Osteocyte (in vitro differentiated cells): ENCODE measurements at places on chromosomes 12 and 14. TPM values are rescaled to one million over a fixed set of nuclear protein-coding genes. Genes with fewer than 3 reads are reported as not detected.
A peak's percentile ranks its signal among the peaks of the same experiment; 100 is the strongest.

GRCh38 chr12:109440851-109441490 lies 36.1 kb downstream of the KCTD10 start:
- H3K4me1 ChIP-seq, result no peaks in the 10 kb centered on the region
- H3K36me3 ChIP-seq, result peaks cover 17% of the 10 kb centered on the region
- H3K4me3 ChIP-seq, result no peak overlapping the region
- H3K27ac ChIP-seq, result no peak overlapping the region
- no peak for DNase-seq

DNA sequence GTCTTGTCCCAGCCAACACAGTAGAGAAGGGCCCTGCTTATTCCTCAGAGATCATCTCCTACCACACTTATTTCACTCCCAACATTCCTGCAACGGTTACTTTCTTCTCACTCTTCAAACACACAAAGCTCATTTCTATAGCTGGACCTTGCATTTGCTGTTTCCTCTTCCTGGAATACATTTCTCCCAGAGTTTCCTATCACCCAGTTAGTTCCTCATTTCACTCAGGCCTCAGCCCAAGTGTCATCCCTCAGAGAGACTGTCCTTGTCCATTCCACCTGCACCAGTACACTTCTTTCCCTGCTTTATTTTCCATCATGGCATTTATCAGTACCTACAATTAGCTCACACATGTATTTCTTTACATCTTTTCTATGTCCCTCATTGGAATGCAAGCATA lies 14.7 kb upstream of the STK38L start:
- no peak overlapping the region for H3K27ac ChIP-seq
- peaks cover 18% of the 10 kb centered on the region for H3K4me1 ChIP-seq
- H3K4me3 ChIP-seq, result no peak overlapping the region
- H3K27me3 ChIP-seq, result no peaks in the 10 kb centered on the region
- DNase-seq, result no peak

DNA sequence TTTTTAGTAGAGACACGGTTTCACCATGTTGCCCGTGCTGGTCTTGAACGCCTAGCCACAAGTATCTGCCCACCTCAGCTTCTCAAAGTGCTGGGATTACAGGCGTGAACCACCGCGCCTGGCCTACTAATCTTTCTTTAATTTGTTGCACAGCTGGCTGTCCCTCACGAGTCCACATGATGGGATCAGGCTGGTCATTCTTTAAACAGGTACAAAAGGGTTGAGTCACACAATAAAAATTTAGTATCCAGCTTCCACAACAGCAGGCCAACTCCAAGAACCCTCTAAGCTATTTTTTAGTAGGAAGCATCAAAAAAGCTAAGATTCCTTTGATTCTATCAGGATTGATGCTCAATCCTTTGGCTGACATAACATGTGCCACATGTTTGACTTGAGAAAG lies 17.8 kb downstream of the SINHCAF start:
- DNase-seq, result no peak
- peaks cover 20% of the 10 kb centered on the region for H3K36me3 ChIP-seq
- H3K27ac ChIP-seq, result no peak overlapping the region
- no peak overlapping the region for H3K4me3 ChIP-seq

Gene OASL
- total RNA-seq, result 0.21 and 0.24 TPM in 2 replicates

Gene CNTN1
- total RNA-seq, result 1.6 and 1.8 TPM in 2 replicates

GRCh38 chr12:15505616-15506015 lies 183.3 kb downstream of the PTPRO start:
- no peaks in the 10 kb centered on the region for H3K36me3 ChIP-seq
- H3K27me3 ChIP-seq, result peaks cover 45% of the 10 kb centered on the region
- H3K4me3 ChIP-seq, result no peak overlapping the region
- DNase-seq, result no peak
- no peak overlapping the region for H3K27ac ChIP-seq

- peaks cover 10% of the 10 kb centered on the region for H3K4me1 ChIP-seq
- H3K36me3 ChIP-seq, result no peaks in the 10 kb centered on the region
- no peak overlapping the region for H3K27ac ChIP-seq
- no peak for DNase-seq
- no peak overlapping the region for H3K4me3 ChIP-seq
Observed at GRCh38 chr14:92963301-92964123, 40.6 kb downstream of the CHGA start.

- H3K27me3 ChIP-seq, result no peaks in the 10 kb centered on the region
- peaks cover 5% of the 10 kb centered on the region for H3K4me1 ChIP-seq
- H3K27ac ChIP-seq, result no peak overlapping the region
- H3K4me3 ChIP-seq, result no peak overlapping the region
- H3K36me3 ChIP-seq, result peaks cover 23% of the 10 kb centered on the region
Observed at GRCh38 chr14:92677087-92677668, 71.2 kb downstream of the LGMN start.

- H3K4me1 ChIP-seq, result no peaks in the 10 kb centered on the region
- DNase-seq, result no peak
- H3K4me3 ChIP-seq, result no peak overlapping the region
- no peak overlapping the region for H3K27ac ChIP-seq
Observed at GRCh38 chr12:103441437-103442181, 54.2 kb downstream of the C12orf42 start.

DNA sequence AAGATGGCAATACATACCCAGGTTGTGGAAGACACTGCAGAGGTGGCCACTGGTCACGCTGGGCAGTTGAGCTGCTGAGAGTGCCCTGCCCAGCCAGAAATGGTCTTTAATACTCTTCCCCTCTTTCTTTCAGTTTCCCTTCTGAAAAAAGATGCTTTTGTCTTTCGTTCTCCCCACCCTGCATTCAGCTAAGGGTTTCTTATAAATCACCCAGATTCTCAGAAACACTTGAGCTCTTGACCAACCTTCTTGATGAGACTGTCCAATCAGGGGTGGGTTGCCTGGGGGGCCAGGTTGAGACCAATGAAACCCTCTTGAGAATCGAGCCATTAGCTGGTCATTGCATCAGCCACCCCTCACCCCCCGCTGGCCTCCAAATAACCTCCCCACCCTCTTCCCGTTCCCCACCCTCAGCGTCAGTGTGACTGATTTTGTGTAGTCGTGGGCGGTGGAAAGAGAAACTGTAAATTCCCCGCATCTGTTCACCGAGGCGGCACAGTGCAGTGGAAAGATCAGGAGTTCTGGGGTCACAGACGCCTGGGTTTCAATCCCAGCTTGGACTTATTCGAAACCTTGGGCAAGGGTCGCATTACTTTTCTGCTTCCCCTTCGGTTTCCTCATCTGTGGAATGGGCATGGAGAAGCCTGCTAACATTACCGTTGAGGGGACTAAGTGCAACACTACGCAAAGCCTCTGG lies 52.3 kb downstream of the SLC25A47 start:
- peak; percentile 96 for DNase-seq
- H3K27ac ChIP-seq, result peak overlapping the region; percentile 99
- peak overlapping the region; percentile 93 for H3K4me3 ChIP-seq

DNA sequence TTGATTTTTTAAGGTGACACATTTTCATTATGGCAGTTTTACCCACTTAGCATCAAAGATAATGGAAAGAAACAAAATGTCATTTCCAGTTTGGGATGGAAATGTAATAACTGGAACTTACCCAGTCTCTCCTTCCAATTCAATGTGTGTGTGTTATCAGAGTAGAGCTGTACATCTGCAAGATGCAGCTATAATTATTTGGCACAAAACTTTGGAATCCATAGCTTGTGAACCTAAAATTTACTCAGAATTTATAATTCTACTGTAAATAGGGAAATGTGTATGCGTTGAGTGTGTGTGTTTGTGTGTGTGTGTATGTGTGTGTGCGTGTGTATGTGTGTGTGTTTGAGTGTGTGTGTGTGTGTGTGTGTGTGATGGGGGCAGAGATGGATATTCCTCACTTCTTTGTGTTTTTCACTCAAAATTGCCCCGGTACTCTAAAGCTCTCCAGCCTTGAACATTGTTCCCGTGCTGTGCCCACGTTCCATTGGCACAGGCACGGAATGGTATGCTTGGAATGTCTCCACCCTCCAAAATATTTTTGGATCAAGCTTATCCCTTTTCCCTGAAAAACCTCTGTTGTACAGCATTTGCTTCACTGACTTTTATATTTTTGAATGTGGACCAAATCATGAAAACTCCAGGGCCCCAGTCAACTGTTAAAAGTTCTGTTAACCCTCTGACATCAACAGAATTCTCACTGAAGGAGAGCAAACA lies 150.2 kb upstream of the BMP4 start:
- H3K36me3 ChIP-seq, result no peaks in the 10 kb centered on the region
- H3K27me3 ChIP-seq, result no peaks in the 10 kb centered on the region
- H3K27ac ChIP-seq, result peak overlapping the region; percentile 68
- H3K4me3 ChIP-seq, result no peak overlapping the region
- no peak for DNase-seq

- H3K4me3 ChIP-seq, result no peak overlapping the region
- no peak for DNase-seq
- H3K4me1 ChIP-seq, result peaks cover 7% of the 10 kb centered on the region
- H3K36me3 ChIP-seq, result no peaks in the 10 kb centered on the region
Observed at GRCh38 chr12:25102402-25102801, 92.6 kb downstream of the DNAI7 start.

Gene SDR39U1
- 53.9 and 54.6 TPM in 2 replicates for total RNA-seq

- H3K27ac ChIP-seq, result peak overlapping the region; percentile 95
- H3K4me3 ChIP-seq, result peak overlapping the region; percentile 86
- H3K36me3 ChIP-seq, result peaks cover 18% of the 10 kb centered on the region
- no peaks in the 10 kb centered on the region for H3K27me3 ChIP-seq
- DNase-seq, result no peak
Observed at GRCh38 chr12:53299101-53299453, 418 bp upstream of the MYG1 start.
